ENCODE measurements at places on chromosomes 2 and 18.

DNA sequence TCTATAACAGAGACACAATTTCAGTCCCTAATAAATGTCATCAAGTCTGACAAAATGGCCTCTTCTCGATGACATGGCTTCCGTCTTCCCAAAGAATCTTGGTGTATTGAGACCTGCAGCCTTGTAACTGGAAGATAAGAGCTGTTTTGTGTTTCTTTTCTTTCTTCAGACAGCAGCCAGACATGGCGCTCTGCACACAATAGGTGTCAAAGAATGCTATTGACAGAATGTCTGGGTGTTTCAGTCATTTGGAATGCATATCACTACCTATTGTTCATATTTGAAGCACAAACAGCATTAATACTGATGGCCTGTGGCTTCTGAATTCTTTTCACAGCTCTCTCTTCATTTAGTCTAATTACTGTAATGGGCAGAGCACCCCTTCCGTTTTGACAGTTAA, 344.8 kb downstream of the RPRM start:
- no peak for DNase-seq
- no peaks in the 10 kb centered on the region for H3K4me1 ChIP-seq
- no peaks in the 10 kb centered on the region for H3K36me3 ChIP-seq
- H3K27ac ChIP-seq = no peak overlapping the region
- H3K27me3 ChIP-seq = no peaks in the 10 kb centered on the region

- H3K4me1 ChIP-seq = no peaks in the 10 kb centered on the region
- H3K27me3 ChIP-seq = no peaks in the 10 kb centered on the region
- H3K36me3 ChIP-seq = peaks cover 23% of the 10 kb centered on the region
- DNase-seq = no peak
Measured at GRCh38 chr2:86512034-86512433, 51.2 kb downstream of the CHMP3 start.

DNA sequence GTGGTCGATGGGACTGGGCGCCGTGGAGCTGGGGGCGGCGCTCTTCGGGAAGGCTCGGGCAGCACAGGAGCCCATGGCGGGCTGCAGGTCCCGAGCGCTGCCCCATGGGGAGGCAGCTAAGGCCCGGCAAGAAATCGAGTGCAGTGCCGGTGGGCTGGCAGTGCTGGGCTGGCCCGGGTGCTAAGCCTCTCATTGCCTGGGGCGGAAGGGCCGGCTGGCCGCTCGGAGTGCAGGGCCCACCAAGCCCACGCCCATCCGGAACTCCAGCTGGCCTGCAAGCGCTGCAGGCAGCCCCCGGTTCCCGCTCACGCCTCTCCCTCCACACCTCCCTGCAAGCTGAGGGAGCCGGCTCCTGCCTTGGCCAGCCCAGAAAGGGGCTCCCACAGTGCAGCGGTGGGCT, 748.4 kb upstream of the NRXN1 start:
- no peaks in the 10 kb centered on the region for H3K36me3 ChIP-seq
- H3K27ac ChIP-seq = no peak overlapping the region
- no peaks in the 10 kb centered on the region for H3K27me3 ChIP-seq
- H3K4me3 ChIP-seq = no peak overlapping the region
- DNase-seq = no peak

- no peak overlapping the region for H3K4me3 ChIP-seq
- H3K27ac ChIP-seq = no peak overlapping the region
- DNase-seq = no peak
- H3K27me3 ChIP-seq = no peaks in the 10 kb centered on the region
- peaks cover 15% of the 10 kb centered on the region for H3K4me1 ChIP-seq
- peaks cover 5% of the 10 kb centered on the region for H3K36me3 ChIP-seq
Measured at GRCh38 chr2:10431797-10432196, 16.3 kb downstream of the ODC1 start.

DNA sequence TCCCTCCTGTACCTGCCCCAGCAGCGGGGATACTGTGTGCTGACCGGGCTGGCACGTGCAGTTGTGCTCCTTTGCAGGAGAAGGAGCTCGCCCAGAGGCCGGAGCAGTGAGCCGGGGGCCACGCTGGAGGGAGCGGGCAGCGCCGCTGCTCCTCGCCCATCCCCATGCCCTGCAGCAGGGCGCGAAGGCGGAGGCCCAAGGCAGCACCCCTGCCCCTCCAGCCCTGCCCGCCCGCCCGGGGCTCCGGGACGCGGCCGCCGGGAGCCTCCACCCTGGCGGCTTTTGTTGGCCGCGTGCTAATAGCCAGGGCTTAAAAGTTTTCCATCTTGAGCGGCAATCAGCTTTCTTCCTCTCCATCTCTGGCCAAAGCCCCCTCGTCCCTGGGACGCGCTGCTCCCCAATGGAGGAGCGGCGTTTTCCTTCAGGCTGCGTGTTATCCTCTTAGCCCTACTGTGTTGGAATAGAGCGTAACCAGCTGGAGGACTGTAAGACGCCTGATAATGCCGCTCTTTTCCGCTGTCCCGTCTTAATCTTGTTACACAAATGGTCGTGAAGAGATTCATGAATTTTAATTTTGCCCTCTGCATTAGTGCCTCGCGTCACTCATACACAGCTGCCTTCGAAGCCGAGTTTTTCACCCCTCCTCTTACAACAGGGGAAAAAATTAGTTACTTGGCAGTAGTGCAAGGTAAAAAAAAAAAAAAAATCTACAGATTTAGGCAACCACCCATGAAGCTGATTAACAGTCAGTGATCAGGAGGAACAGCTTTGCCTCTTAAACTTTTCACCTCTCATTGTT, 172.9 kb upstream of the SIX3 start:
- no peak overlapping the region for H3K27ac ChIP-seq
- H3K4me3 ChIP-seq = no peak overlapping the region
- H3K27me3 ChIP-seq = no peaks in the 10 kb centered on the region
- no peak for DNase-seq

- DNase-seq = no peak
- H3K27me3 ChIP-seq = no peaks in the 10 kb centered on the region
- no peaks in the 10 kb centered on the region for H3K36me3 ChIP-seq
- no peak overlapping the region for H3K27ac ChIP-seq
- peaks cover 28% of the 10 kb centered on the region for H3K4me1 ChIP-seq
- H3K4me3 ChIP-seq = no peak overlapping the region
Measured at GRCh38 chr18:59266886-59267502, 6.3 kb downstream of the RAX start.

- no peak overlapping the region for H3K4me3 ChIP-seq
- no peak overlapping the region for H3K27ac ChIP-seq
- H3K4me1 ChIP-seq = no peaks in the 10 kb centered on the region
- no peaks in the 10 kb centered on the region for H3K36me3 ChIP-seq
- no peaks in the 10 kb centered on the region for H3K27me3 ChIP-seq
Measured at GRCh38 chr2:50808694-50809093, 223.2 kb downstream of the NRXN1 start.

Measured in tibial artery (tissue), 4 donors.